Smooth muscle cell of bladder (primary cell): ENCODE measurements at places on chromosomes 4 and X. TPM values are rescaled to one million over a fixed set of nuclear protein-coding genes. Genes with fewer than 3 reads are reported as not detected.

The XAGE1B gene
- not detected in 2 replicates for total RNA-seq

The MAGEB17 gene
- total RNA-seq, result not detected in 2 replicates

The TMSB15C gene
- total RNA-seq, result 3.3 and 3.4 TPM in 2 replicates

The MAGEA2B gene
- total RNA-seq, result not detected in 2 replicates

The TMEM150C gene
- 0.65 and 2.7 TPM in 2 replicates for total RNA-seq

The PPP2R2C gene
- not detected in 2 replicates for total RNA-seq

The AFF2 gene
- total RNA-seq, result under 0.01 TPM in 1 of 2 replicates, not detected in the other

The GAGE12F gene
- total RNA-seq, result not detected in 2 replicates

The PNMA6A gene
- total RNA-seq, result 1.6 and 3.2 TPM in 2 replicates

The USP51 gene
- total RNA-seq, result 1.1 and 1.9 TPM in 2 replicates

The FAAH2 gene
- 0.28 TPM in 1 of 2 replicates, not detected in the other for total RNA-seq

The PCSK1N gene
- 0.09 TPM in 1 of 2 replicates, not detected in the other for total RNA-seq

The MAGEA3 gene
- not detected in 2 replicates for total RNA-seq

The PTTG2 gene
- not detected in 2 replicates for total RNA-seq

The SORBS2 gene
- total RNA-seq, result 2.4 and 2.5 TPM in 2 replicates

The KIF4A gene
- total RNA-seq, result 1.6 and 1.8 TPM in 2 replicates

The TMEM271 gene
- not detected in 2 replicates for total RNA-seq

The CNOT6L gene
- 8.8 and 9.2 TPM in 2 replicates for total RNA-seq

The CLCN5 gene
- 6.3 and 12.1 TPM in 2 replicates for total RNA-seq

The SSX4B gene
- total RNA-seq, result not detected in 2 replicates

The UCP1 gene
- not detected in 2 replicates for total RNA-seq

The GABRA4 gene
- not detected in 2 replicates for total RNA-seq

The FAT1 gene
- total RNA-seq, result 132 and 358 TPM in 2 replicates

The NEXMIF gene
- under 0.01 and 0.09 TPM in 2 replicates for total RNA-seq

The TMPRSS11D gene
- total RNA-seq, result not detected in 2 replicates

The DUX4 gene
- total RNA-seq, result not detected in 2 replicates

The CENPE gene
- 1.7 and 2.1 TPM in 2 replicates for total RNA-seq

The DUSP9 gene
- not detected in 2 replicates for total RNA-seq

The RAB40AL gene
- 0.14 and 0.37 TPM in 2 replicates for total RNA-seq

The HPGDS gene
- total RNA-seq, result not detected in 2 replicates

The MAGEB1 gene
- not detected in 2 replicates for total RNA-seq

The TLR10 gene
- not detected in 2 replicates for total RNA-seq

The MAGED4 gene
- total RNA-seq, result 43.0 and 45.2 TPM in 2 replicates

The STATH gene
- 0.14 TPM in 1 of 2 replicates, not detected in the other for total RNA-seq

The ZGRF1 gene
- 3.6 and 4.8 TPM in 2 replicates for total RNA-seq
